ENCODE measurements at places on chromosomes 7 and 10. TPM values are rescaled to one million over a fixed set of nuclear protein-coding genes. Genes with fewer than 3 reads are reported as not detected.

DNA sequence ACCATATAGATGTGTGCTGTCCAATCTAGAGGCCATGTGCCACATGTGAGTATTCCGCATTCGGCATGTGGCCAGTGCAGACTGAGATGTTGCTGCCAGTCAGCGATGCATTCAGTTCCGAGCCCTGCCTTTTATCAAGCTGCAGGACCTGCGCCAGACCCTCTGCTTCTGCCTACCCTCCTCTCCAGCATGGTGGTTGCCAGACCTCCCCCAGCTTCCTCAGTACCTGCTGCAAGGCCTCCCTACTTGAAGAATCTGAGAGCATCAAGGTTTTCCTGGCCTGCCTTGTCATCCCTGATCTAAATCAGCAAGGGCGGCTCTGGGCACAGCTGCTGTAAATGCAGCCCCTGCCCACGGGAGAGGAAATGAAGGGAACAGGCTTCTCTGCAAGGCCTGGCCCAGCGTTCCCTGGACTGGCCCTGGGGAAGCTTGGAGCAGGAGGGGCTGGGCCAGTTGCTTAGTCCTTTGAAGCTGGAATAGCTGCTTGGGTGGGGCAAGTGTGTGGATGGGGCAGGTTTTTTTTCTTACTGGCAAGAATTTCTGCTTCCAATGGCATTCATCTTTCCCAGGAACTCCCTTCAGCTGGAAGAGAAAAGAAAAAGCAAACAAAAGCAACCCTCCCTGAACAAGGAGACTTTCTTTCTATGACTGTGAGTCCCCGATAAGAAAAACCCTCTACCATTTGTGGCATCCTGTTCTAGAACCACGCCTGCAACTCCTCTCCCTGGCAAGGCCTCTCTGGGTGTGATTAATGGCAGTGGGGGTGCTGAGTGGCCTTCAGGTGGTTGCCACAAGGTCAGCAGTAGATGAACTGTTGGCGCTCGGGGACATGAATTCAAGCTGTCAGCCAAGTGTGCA is 93.0 kb downstream of the NHLRC2 start:
- peak; percentile 79 for ATAC-seq

DNA sequence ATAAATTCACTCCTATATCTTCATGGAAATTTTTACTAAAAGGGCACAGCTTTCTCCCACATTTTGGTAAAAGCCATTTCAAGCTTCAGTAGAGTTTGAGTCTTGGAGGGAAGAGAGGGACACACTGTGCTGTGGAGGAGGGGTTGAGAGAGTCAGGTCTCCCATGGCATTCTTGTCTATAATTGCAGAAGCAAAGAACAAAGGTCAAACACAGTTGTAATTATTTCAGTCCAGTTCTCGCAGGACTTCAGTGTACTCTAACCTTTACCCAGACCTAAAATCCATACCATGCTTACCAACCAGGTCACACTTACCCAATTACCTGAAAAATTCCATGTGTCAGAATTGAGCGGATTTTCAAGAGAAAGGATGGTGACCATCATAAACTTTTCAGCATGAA is 298.4 kb downstream of the XPNPEP1 start:
- no peak for ATAC-seq

DNA sequence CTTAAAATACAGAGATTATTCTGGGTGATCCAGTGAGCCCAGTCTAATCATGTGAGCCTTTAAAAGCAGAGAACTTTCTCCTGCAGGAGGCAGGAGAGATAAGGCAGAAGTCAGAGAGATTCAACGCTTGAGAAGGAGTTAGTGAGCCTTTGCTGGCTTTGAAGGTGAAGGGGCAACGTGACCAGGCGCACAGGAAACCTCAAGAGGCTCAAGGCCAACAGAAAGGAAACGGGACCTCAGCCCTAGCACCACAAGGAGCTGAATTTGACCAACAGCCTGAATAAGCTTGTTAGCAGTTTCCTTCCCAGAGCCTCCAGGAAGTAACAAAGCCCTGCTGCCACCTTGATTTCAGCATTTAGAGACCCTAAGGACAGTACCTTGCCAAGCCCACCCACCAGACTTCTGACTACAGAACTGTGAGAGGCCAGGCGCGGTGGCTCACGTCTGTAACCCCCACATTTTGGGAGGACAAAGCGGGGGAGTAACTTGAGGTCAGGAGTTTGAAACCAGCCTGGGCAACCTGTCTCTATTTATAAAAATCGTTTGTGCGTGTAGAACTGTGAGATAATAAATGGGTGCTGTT is 87.3 kb upstream of the KAT6B start:
- no peak for ATAC-seq

DNA sequence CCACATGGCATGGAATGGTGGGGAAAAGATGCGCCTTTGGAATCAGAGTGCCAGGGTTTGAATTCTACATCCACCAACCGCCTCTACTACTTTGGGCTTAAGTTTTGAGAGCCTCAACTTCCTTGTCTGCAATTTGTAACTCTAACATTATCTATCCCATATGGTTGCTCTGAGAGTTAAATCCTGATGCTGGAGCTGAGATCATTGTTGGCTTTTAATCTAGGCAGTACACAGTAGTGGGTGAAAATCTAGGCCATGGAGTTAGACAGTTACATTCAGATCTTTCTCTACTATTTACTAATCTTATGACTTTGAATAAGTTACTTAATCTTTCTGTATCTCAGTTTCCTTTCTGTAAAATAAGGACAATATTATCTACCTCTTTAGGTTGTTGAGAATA is 149.7 kb upstream of the AOAH start:
- no peak for ATAC-seq

DNA sequence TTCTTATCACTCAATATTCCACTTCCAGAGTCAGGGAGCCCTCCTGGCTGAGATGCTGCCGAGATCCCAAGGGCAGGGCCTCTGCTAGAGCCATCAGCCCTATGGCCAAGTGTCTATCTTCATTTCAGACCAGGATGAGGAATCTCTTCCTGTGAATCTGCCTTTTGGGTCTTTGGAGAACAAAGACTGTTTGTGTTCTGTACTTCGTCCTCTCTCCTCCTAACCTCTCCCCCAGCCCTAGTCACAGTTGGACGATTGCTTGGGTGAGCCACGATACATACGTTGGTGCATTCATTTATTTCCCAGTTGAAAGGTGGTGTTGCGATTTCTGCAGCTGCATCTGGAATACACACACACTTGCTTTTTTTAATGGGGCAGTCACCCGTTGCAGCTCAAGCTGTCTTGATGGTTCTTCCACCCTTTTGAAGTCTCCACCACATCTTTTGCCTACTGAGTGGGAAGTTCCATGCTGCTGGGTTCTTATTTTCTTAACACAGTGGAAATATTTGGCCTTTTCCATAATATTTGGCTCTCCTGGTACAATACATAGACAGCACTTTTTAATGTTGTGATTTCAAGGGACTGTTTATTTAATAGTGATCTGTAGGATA is 26.7 kb downstream of the SH3PXD2A start:
- no peak for ATAC-seq

DNA sequence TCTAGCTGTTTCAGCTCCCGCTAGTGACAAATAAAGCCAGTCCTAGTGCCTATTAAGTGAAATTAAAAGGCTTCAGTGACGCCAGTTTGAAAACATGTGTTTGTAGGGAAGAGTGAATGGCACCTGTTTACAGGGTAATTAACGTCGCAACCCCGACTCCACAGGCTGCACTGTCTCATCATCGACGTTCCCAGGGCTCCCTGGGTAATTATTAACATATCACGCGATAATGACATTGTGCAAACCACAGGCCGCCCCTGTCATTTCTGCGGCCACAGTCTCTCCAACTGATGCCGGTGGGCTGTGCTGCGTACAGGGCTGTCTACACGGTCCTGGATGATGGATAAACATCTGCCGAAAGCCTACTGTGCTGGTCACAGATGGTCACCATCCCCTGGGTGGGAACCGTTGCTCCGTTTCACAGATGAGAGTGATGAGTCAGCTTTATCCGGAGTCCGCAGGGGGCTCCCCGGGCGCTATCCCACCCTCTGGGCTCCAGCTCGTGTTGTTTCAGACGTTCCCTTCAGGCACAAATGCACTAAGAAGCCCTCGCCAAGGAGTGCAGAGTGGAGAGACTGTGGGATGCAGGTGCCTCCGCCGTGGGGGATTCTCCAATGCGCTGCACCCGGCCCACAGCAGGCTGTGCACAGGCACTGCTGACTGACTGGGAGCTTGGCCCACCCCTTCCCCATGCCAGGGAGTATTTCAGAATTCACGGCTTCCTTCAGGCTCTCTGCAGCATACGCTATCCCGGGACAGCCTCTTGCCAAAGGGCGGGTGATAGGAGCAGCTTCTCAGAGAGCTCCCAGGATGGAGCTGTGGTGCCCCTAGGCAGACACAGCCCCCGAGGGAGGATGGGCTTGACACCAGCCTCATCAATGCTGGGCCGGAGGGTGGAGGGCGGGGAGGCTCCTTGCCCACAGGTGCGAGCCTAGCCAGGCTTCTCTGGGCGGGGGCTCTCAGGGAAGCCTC is 491.8 kb upstream of the FOXK1 start:
- ATAC-seq, result peak; percentile 11

OR6V1 gene
- total RNA-seq, result not detected

RHEB gene
- 64.4 TPM for total RNA-seq

ZNF503 gene
- total RNA-seq, result 24.6 TPM

TRPV5 gene
- total RNA-seq, result 0.25 TPM

Measured in motor neuron (in vitro differentiated cells).